ENCODE measurements at places on chromosomes 7 and 10.

- no peak for DNase-seq
Measured at GRCh38 chr7:47782022-47782421, 166.2 kb downstream of the PKD1L1 start.

DNA sequence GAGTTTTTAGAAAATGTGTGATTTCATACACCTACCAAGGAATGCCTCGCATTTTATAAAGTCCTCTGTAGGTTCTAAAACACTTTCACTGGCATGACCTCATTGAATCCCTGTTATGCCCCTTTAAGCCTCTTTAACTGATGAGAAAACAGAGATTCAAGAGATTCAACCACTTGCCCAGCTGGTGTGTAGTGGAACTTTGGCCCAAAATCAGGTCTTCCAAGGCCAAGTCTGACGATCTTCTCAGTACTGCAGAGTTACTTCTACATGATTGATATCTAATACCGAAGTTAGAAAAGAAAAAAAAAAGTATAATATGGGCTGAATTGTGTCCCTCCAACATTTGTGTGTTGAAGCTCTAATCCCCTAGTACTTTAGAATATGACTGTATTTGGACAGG lies 202.0 kb downstream of the WDR11 start:
- DNase-seq = no peak

DNA sequence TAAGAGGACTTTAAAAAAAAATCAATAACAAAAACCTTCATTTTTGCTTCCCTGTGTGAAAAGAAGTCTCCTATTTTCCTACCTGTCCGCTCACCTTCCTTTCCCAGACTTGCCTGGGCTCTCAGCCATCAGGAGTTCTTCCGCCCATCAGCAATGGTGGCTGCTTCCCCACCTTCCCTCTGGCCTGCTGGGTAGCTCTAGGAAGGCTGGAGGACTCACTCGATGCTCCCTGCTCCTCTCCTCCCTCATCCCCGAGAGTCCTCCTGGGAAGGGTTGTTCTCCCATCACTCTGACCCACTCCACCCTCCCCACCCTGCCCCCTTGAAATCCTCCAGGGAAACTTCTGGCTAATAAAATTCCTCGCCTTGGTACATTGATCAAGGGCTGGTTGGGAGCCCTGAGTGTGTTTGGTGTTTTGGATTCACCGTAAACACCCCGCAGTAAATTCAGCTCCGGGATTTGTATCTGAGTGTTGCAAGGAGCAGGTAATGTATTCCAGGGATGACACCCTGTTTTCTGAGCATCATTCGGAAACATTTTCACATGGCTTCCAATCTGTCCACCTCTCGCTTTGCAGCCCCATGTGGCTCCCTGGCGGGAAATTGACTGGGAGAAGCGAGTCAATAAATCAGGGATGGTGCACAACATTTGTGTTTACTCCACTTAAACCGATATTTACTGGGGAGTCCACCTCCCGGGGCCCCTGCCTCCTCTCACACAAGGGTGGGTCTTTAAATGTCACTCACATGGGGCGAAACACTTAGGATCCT lies 126.4 kb upstream of the SDK1 start:
- DNase-seq = no peak

GRCh38 chr7:107785926-107786325 lies 17.1 kb downstream of the SLC26A3 start:
- no peak for DNase-seq

GRCh38 chr10:97549587-97550322 lies 22.8 kb upstream of the ANKRD2 start:
- DNase-seq = no peak

DNA sequence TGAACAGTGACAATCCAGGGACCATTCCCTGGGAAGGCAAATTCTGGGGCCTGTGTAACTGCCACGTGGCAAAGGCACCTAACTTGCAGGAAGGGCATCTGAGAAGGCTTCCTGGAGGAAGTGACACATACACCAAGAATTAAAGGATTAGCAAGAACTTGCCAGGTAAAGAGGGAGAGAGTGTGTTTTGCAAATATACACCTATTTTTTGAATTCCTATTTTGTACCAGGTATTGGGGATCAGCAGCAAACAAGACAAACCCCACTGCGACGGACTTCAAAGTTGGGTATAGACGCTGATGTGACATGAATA lies 206.5 kb upstream of the ZMIZ1 start:
- DNase-seq = no peak

GRCh38 chr10:32713560-32713959 lies 244.5 kb downstream of the ITGB1 start:
- no peak for DNase-seq

GRCh38 chr7:64965594-64965993 lies 25.2 kb downstream of the ZNF117 start:
- DNase-seq = no peak

- DNase-seq = no peak
Measured at GRCh38 chr7:39088730-39089593, 111.3 kb downstream of the POU6F2 start.

GRCh38 chr7:150732786-150733481 lies 4.3 kb upstream of the GIMAP5 start:
- no peak for DNase-seq

DNA sequence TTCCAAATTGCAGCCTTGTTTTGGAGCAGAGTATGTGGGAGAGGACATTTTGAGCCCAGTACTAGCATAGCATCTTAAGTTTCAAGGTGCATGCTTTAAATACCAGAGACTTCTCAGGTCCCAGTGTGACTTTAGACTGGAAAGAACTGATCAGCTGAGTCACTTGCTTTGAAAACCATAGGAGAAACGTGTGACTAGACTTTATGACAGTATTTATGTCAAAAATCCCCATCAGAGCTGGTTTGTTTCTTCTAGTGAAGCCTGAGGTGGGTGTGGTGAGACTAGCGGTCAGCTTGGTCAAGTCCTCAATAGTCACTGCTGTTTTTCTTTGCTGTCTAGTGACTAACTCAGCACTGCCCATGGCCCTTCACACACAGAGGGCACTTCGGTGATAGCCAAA lies 724.2 kb downstream of the GATA3 start:
- DNase-seq = no peak

GRCh38 chr7:42877862-42878261 lies 34.0 kb downstream of the C7orf25 start:
- DNase-seq = no peak

GRCh38 chr10:100803492-100803891 lies 58.1 kb downstream of the PAX2 start:
- no peak for DNase-seq

GRCh38 chr7:137898839-137899721 lies 52.3 kb upstream of the DGKI start:
- DNase-seq = peak; percentile 75

DNA sequence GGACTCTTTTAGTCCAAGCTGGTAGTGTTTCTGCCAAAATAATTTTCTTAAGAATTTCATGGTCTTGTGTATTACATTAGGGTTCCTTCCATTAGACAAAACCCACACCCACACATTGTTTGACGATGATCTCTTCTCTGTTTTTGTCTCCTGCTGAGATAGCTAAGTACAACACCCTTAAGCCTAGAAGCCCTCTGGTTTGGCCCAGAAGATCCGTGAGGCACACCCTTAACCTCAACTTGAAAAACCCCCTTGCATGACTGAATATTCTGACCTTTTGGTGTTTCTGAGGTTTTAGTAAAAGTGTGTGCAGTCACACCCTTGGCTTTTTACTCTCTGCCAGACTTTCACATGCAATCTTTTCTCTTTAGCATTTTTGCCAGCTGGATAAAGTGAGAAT lies 29.3 kb upstream of the ERCC6 start:
- no peak for DNase-seq

GRCh38 chr10:22258471-22258870 lies 40.7 kb upstream of the EBLN1 start:
- no peak for DNase-seq

DNA sequence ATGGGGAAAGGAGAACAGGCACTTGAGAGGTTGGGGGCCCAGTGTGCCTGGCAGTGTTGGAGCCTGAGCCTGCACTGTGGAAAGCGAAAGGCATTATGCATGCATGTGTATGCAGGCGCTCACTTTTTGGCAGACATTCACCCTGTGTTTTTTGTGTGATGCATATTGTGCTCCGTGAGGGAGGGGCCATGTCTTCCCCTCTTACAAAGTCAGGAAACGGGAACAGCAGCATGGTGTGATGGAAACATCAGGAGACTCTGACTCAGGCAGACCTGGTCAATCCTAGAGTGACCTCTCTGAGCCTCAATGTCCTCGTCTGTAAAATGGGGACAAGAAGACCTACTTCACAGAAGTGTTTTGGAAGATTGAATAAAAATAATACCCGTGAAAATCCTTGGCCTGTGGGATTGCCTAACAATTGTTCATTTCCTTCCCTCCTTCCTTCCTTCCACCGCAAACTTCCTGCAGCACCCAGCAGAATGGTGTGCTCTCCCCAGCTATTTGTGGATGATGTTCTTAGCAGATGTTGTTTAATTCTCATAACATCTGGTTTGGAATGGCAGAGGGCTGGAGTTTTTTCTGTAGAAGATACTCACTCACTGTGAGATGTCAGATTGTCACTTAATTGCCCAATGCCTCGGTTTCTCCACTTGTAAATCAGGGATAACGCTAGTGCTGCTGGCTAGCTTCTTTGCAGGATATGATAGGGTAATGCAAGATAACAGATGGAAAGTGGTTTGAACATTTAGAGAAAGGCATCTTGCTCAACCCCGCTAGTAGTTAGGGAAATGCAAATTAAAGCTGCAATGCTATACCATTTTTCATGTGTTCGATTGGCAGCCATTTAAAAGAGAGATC lies 39.8 kb downstream of the CDH23 start:
- DNase-seq = no peak

DNA sequence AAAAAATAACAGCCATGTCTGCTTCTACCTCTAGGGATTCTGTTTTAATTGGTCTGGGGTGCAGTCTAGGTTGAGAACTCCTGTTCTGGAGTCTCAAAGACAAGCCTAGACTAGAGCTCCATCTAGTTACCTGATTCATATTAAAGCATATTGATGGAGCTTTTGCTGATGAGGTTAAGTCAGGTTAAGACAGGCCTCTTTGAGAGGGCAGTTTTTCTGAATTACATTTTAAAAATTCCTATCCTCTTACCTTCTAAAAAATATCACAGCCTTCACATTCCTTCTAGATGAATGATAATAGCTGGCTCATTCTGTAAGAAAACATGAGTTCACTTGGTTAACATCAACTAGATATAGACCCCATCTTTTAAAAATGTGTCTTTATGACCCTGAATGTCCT lies 28.9 kb downstream of the MGAM start:
- no peak for DNase-seq

GRCh38 chr10:50931948-50932431 lies 46.6 kb upstream of the A1CF start:
- no peak for DNase-seq
